ENCODE measurements at places on chromosomes 12 and 14.

DNA sequence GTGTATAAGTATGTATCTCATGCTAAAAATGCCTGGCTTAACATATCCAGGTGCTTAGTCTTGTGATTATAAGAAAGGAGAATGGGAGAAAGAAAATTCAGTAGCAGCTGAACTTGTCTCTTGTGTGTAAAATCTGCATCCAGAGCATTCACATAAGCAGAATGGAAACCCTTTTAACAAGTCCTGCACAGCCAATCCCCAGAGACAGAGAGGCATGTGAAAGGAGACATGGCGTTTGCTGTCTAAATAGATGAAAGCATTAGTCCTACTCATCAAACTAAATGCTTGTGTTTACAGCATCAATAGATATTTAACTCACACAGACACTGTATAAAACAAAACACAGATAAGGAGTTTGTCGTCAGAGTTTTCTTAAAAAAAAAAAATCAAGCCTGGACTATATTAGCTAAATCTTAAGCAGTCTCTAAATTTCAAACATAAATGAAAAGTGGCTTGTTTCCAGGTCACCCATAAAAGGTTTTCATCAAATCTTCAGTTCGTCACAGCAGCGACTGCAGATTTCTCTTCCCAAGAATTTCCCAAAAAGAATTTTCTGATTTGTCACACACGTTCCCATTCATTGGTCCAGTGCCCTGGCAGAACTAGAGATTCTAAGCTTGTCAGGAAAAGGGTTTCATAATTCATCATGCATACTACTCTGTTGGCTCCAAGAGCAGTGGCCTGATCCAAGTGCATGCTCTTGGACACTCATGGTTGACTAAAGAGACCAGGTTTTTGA lies 249.2 kb downstream of the BTG1 start:
- DNase-seq: no peak

GRCh38 chr14:23172096-23172495 lies 11.4 kb downstream of the SLC7A8 start:
- no peak for DNase-seq

GRCh38 chr12:117499759-117500485 lies 138.5 kb upstream of the NOS1 start:
- no peak for DNase-seq

DNA sequence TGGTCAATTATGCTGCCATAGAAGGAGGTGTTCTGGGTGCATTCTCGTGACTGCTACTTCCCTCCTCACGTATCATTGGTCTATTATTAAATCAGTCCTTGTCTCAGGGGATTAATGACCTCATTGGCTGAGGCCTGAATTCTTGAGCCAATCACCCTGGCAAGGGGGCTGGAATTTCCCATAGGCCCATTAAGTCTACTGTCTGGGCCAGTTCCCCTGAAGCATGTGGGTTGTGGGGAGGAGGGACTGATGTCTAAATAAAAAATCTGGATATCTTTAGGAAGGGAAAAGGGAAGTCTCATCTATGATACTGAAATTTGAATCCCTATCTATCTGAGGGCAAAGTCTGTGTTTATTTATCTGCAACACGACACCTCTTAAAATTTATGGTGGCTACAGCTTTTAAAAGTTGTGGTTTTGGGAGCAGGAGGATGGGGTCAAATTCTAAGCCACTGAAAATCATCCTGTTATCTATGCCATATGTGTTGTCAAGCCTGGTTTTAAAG lies 71.9 kb downstream of the DYRK2 start:
- DNase-seq: no peak

- DNase-seq: peak; percentile 64
These were observed 28.5 kb downstream of the PRIMA1 start for GRCh38 chr14:93759719-93760307.

GRCh38 chr12:104733717-104734175 lies 224.3 kb downstream of the SLC41A2 start:
- peak; percentile 53 for DNase-seq

GRCh38 chr14:42241101-42241500 lies 634.4 kb downstream of the LRFN5 start:
- no peak for DNase-seq

- DNase-seq: no peak
These were observed 51.8 kb upstream of the PSMC1 start for GRCh38 chr14:90204516-90204915.

DNA sequence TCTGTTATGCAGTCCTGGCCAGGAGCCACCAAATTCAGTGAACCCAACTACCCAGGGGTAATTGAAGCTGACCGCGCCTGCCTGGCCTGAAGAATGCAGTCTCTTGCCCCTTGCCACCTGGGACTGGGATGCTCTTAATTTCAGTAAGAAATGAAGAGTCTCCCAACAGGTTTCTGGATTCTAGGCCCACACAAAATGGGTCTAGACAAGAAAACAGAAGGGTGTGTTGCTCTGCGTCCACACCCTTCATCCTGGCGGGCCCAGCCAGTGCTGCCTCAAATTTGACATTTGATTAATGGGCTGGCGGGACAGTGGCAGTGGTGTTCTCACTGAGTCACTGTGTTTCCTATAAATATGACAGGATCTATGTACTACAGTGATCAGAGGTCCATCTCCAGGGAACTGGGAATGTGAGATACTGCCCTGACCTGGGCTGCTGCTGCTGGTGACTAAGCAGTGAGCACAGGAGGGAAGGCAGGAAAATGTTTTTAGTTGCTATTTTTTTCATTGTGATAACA lies 6.5 kb downstream of the TMEM253 start:
- DNase-seq: no peak

DNA sequence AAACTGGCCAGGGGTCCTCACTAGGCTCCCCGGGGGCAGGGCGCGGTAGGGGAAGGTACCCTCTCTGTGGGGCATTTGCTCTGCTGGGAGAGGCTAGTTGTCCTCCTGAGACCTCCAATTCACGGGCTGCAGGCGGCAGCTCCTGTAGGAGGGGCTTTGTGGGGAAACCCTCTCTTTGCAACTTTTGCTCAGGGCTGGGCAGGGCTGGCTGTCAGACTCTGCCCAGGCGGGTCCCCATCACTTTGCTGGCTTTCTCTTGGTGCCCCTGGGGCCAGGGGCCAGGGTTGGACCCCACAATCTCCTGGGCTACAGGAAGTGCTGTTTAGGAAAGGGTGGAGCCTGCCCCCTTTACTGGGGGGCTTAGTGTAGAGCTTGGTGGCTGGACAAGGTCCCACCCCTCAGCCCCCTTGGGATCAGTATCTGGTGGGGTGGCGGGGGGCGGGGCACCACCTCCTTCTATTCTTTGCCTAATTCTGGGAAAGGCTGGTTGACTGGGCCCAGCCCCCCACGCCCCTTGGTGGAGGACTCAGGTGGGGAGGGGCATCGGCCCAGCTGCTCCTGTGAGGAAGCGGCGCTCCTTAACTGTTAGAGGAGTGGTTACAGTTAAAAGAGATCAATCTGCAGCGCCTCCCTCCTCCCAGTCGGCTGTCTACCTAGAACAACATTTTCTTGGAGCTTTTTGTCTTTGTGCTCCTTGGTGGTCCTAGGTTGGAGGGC lies 918.7 kb downstream of the AACS start:
- peak; percentile 5 for DNase-seq

- DNase-seq: no peak
These were observed 45.6 kb downstream of the LTBP2 start for GRCh38 chr14:74566174-74567141.
